Fibroblast of gingiva (primary cell): ENCODE measurements at places on chromosomes 2 and 18.

DNA sequence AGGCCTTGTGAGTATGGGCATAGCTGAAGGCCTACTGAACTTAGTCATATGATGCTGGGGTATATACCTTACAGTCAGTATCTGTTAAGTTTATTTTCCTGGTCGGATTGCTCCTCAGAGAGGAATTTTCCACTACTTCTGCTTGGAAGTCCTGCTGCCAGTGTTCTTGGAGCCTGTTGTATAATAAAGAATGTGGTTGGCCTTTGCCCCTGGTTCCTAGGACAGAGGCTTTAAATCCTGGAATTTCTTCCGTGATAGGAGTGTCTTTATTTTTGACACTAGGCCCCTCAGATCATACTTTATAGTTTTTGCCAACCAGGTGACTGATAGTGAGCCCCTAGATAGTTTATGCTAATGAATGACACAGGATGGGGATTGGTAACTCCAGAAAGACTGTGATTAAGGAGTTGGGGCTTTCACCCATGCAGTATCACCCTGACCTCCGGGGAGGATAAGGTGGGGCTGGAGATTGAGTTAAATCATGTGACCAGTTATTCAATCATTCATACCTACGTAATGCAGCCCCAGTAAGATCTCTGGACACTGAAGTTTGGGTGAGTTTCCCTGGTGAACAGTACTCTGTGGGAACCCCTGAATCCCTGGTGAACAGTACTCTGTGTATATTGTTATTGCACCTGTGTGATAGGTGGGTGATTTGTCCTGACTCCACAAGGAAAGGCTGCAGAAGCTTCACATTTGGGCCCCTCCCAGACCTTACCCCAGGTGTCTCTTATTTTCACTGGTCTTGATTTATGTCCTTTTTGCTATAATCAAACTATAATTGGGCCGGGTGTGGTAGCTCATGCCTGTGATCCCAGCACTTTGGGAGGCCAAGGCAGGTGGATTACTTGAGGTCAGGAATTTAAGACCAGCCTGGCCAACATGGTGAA lies 56.9 kb downstream of the COMMD1 start:
- DNase-seq = no peak

- no peak for DNase-seq
Measured at GRCh38 chr2:175353275-175353674, 171.8 kb upstream of the ATP5MC3 start.

GRCh38 chr2:150811259-150811855 lies 323.9 kb upstream of the RND3 start:
- peak; percentile 81 for DNase-seq

GRCh38 chr18:79395761-79396404 lies at the start of gene NFATC1:
NFATC1 (plus strand) TSS chr18:79395930; CDS start chr18:79396225, 295 bp downstream.
- DNase-seq = peak; percentile 54

DNA sequence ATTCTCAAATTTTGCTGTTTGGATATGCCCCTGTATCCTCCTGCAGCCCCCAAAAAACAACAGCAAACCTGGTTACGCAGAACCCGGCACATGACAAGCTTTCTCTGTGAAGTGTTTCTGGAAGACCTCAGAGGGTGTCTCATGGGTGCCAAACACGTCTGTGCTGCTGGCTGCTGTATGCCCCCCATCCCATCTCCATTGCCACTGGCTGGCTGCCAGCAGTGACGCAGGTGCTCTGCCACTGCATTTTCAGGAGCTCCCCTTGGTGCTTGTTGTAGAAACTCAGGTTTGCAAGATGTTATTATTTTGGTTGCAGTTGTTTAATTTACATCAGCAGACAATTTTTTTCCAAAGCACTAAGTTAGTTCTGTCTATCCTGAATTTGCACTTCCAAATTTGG lies 166.4 kb upstream of the FANCL start:
- DNase-seq = no peak

DNA sequence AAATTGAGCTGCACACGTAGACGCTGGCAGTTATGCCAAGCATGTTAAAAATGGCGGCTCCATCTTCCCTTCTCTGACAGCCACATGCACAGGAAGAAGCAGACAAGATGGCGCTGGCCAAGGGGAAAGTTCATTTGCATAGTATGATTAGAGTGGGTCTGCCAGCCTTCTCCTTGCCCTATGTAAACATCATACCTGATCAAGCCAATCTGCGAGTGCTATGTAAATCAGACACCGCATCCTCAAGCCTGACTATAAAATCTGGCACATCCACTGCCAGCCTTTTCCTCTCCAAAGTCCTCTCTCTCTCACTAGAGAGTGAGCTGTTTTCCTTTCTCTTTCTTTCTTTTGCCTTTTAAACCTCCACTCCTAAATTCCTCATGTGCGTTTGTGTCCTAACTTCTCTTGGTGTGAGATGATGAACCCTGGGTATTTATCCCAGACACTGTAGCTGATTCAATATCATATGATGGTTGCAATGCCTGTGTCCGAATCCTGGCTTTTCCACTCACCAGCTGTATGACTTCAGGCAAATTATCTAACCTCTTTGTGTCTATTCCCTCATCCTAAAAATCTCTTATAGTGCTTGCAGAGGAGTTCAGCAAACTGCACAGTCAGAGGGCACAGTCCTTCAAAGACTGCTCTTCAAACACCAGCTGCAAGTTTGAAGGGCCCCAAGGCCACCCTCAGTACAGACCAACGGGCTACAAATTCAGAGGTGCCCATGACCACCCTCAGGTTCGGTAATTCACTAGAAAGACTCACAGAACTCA lies 39.3 kb upstream of the ITSN2 start:
- DNase-seq = no peak

GRCh38 chr2:141723814-141724213 lies 407.0 kb downstream of the LRP1B start:
- DNase-seq = no peak

GRCh38 chr18:41121116-41121826 lies 833.8 kb upstream of the PIK3C3 start:
- DNase-seq = peak; percentile 55

DNA sequence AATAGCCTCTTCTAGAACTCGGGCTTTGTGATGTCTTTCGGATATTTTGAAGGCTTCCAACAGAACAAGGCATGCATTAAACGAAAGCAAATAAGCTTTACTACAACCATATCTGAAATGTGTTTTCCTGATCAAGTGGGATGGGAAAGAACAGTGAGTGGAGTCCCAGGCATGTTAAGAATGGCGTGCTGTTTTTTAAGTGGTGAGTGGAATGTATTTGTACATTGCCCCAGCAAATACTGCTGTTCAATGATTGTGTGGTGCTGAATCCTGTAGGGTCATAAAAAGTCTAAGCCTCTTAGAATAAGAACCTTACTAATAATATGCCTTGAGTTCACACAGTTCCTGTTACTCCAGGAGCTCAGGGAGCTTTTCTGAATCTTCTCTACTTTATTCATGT lies 52.5 kb downstream of the POMC start:
- no peak for DNase-seq

DNA sequence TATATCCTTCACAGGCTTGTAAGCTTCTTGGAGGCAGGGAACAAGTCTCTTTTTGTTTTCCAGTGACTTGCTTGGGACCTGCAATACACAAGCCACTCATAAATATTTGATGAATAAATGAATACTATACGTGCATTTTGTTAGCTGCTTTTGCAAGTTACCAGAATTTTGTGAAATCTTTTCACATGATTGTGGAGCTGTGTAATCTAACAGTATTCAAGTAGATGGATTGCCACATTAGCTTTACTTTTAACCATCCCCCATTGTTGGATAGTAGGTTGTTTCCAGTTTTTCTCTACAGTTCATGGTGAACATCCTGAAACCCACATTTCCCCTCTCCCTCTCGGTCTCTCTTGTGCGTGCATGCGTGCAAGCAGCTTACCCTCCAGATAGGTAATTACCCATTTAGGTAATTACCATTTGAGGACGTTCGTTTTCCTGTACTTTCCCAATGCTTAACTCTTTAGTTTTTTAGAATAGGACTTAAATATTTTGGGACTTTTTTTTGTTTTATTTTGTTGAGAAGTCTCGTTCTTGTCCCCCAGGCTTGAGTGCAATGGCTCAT lies 12.5 kb downstream of the ZNF407 start:
- DNase-seq = no peak

GRCh38 chr18:43279015-43279744 lies 1.9 kb upstream of the SYT4 start:
- DNase-seq = no peak

- no peak for DNase-seq
Measured at GRCh38 chr18:4637876-4638275, 182.8 kb upstream of the DLGAP1 start.

- DNase-seq = no peak
Measured at GRCh38 chr2:195595825-195596224, 61.2 kb upstream of the SLC39A10 start.

GRCh38 chr2:37713258-37713700 lies 41.8 kb upstream of the CDC42EP3 start:
- peak; percentile 90 for DNase-seq

- DNase-seq = no peak
Measured at GRCh38 chr2:112150851-112151250, 12.7 kb downstream of the FBLN7 start.

- no peak for DNase-seq
Measured at GRCh38 chr2:8805278-8806210, 31.9 kb downstream of the KIDINS220 start.

GRCh38 chr18:60448487-60449267 lies 76.1 kb upstream of the MC4R start:
- DNase-seq = no peak

- no peak for DNase-seq
Measured at GRCh38 chr18:45539491-45539891, 75.8 kb upstream of the SLC14A2 start.

DNA sequence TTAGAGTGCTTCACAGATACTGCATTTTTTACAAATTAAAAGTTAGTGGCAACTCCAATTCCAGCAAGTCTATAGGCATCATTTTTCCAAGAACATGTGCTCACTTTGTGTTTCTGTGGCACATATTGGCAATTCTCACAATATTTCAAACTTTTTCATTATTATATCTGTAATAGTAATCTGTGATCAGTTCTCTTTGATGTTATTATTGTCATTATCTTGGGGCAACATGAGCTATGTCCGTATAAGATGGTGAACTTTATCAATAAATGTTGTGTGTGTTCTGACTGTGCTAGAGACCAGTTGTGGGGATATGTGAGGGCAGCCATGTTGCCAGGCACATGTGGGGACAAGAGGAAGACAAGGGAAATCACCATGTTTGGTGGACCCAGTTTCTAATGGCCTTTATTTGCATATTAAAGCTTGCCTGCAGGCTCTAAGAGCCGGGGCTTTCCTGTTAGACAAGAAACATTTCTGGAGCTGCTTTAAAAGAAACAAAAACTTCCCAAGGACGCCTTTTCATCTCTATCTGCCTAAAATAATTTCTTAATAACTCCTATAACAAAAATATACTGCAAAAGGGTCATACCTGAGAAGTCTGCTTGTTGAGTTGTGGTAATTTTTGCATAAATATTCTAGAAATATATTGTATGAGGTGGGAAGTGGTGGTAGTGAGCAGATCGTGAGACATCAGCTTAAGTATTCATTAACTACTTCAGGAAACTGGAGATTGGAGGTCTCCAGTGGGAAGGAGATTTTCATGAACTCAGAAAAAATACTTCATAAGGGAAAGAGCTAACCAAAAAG lies 37.2 kb downstream of the KYNU start:
- DNase-seq = no peak

DNA sequence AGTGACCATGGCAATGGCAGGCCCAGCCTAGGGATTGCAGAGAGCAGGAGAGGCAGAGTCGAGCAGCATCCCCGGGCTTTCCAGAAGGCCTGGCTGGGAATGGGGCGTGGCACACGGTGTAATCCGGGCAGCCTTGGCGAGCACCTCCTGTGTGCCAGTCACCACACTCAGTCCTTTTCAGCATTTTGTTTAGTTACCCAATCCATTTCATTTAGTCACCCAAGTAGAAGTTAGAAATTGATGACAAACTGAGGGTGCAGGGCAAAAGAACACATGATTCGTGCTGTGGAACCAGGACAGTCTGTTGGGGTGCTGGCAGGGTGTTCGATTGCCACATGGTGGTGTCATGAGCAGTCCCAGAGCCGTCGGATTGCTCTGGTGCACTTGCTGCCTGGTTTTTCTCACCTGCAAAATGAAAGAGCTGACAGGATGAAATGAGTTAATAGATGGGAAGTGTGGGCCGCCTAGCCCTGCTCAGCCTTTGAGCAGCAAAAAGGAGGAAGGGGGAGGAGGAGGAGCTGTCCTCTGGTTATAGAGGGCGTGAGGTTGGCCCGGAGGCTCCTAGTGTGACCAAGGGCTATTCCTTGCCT lies 299.4 kb downstream of the AGAP1 start:
- no peak for DNase-seq

DNA sequence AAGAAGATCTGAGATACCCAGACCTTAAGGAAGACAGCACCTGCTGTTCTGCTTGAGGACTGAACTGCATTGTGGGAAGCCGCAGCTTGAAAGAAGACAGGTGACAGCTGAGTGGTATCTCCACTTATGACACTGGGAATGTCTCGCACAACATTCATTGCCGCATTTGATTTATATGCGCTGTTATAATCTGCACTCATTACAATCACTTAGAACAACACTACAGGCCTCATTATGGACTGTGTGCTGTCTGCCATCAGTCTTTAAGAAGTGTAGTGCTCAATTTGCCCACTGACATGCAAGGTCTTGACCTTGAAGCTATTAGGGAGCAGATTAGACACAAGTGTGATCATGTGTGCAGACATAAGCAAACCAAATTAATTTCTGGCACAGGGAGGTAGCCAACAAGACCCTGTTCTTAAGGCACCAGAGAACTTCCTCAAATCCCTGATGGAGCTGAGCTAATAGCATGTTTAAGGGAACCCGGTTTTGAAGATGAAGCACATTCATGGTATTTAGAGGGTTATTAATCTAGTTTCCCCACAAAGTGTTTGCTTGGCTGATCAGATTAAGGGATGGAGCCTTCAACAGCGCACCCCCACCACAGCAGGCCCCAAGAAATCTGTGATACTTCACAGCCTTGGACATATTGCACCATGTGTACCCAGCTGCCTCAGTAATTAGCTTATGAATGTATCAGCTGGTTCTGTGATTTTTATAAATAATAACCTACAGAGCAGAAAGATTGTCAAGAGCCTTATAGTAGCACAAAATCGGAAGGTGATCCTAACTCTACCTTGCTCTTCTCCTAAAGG lies 146.8 kb downstream of the SATB2 start:
- no peak for DNase-seq

- DNase-seq = no peak
Measured at GRCh38 chr2:38775921-38776225, 2.1 kb upstream of the GEMIN6 start.

DNA sequence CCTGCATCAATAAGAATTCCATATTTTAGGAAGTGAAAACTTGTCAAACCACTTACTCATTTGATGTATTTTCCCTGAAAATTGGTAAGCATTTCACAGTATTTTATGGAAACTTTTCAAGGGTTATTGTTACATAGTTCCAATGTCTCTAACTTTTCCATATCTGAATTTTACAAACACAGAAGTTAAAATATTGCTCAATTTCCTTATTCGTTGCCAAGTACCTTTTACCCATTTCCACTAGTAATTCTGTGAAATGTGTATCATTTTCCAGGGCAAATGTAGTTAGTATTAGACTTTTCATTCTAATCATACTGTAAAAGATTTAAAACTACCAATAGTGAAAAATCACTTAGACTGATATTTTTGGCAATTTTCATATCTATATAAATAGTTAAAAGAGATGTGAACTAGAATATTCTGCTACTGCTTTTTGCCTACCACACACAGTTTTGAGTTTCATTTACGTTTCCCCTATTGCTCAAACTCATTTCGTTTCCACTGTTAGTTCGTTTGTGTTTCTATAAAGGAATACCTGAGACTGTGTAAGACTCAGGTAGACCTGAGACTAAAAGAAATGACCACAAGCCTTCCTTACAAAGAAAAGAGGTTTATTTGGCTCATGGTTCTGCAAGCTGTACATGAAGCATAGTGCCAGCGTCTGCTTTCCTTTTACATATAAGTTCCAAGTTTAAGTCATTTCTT lies 86.3 kb downstream of the PMS1 start:
- peak; percentile 41 for DNase-seq

GRCh38 chr2:127559454-127559853 lies 24.0 kb downstream of the MYO7B start:
- no peak for DNase-seq
